ENCODE measurements at places on chromosomes 7 and 10. TPM values are rescaled to one million over a fixed set of nuclear protein-coding genes. Genes with fewer than 3 reads are reported as not detected.

- DNase-seq: no peak
These were observed 12.4 kb downstream of the ITIH2 start for GRCh38 chr10:7715515-7715914.

PTPRZ1 gene
- 0.32 TPM for total RNA-seq

SP8 gene
- total RNA-seq: not detected

DNA sequence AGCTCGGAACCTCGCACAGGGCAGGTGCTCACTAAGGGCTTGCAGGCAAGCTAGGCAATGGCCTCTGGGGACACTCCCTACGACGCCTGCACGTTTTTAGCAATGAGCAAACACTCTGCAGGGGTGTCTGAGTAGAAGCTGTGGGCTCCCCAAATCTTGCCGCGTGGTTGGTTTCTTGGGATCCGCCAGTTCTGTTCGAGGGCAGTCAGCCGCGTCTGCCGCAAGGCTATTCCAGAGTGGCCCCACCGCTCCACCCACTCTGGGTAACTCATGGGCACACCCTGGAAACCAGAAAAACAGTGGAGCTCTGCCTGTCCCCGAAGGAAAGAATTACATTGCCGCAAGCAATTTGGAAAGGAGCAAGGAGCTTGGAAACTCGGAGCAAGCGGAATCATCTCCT, 189.3 kb upstream of the LYZL2 start:
- no peak for DNase-seq

DNA sequence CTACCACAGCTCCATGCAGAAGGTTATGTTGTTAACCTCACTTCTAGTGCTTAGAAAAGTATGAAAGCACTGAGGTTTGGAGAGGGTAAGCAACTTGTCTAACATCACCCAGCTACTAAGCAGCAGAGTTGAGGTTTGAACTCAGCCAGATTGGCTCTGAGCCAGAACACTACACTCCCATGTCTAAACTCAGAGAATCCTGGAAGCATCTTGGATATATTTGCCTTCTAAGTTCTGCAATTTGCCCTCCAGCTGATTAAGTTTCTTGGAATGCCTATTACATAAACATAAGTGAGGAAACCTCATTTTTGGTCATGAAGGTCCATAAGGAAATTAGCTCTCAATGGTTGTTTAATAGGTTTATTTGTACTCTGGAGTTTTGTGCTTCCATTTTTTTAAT, 78.1 kb upstream of the PHYHIPL start:
- DNase-seq: no peak

GRCh38 chr10:49668684-49669083, 10.8 kb upstream of the C10orf53 start:
- no peak for DNase-seq

DNA sequence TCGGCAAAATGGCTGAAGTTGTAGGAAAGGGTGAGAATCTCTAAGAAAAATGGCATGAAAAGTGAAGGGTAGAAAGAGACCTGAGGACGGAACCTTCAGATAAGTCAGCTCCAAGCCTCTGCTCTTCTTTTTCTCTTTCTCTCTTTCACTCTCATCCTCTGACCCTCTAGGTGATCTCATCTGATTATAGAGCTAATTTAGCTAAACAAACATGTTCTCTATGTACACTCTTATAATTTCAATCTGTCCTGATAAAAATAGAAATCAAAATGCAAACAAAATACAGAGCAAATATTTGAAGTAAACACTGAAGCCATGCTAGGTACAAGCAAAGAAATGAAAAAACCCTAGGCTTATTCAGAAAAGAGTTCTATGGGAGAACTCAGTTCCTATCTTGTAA, 14.4 kb upstream of the CUBN start:
- no peak for DNase-seq

DNA sequence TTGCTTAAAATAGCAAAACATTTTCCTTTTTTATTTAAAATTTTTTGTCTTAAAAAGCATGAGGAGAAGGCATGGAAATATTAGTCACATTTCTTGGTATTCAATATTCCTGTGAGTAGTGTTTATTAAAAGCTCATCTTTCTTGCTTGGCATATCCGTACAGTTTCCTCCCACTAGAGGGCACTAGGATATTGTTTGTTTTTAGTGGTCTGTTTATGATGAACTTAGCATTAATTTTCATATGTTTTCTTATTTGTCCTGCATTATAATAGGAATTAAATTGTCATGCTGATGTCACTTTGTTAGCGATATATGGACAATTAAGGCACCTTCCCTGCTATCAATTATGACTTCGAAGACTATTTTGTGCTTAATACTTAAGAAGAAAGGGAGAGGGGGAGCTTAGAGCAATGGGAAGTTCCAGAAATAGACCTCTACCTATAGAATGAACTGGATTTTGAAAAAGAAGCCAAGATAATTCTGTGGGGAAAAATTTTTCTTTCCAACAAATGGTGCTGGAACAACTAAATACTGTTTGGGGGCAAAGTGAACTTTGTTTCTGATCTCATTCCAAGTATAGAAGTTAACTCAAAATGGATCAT, 91.0 kb upstream of the STRIP2 start:
- no peak for DNase-seq

ADRA2A gene
- total RNA-seq: 81.3 TPM

DNA sequence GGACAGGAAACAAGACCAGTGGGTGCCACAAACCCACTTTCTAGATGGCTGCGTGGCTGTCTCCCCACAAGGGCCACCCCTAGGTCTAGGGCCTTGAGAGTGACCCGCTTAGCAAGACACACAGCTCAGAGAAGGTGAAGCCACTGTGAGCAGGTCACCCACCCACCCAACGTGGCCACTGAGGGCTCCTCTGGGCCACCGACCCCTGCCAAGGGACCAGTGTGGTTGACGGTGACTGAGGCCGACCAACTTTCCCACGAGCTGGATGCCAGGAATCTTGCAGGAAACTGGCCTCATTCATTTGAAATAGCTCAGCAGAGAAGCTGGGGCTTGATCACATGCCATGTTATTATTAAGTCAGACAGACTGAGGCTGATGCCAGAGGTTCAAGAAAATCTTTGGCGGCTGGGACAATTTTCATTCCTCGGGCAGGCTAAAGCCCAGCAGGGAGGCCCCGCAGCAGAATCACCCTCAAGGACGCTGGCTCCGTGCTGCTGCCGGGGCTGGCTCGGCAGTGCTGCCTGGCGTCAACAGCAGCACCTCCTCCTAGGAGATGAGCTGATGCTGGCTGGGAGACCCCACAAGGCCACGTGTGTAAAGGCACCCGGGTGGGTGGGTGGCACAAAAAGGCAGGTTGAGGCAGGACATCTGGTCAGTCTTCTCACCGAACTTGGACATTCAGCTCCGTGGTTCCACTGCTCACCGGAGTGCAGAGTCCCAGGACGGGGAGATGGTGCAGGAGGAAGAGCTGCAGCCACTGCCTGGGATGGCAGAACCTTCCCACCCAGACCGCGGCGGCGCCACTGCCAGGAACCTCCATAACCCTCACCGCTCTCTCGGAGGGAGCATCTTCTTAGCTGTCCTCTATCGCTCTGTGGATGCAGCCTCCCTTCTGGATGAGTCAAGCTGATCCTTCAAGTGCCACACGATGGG, 57.8 kb downstream of the ZRANB1 start:
- DNase-seq: no peak

DNA sequence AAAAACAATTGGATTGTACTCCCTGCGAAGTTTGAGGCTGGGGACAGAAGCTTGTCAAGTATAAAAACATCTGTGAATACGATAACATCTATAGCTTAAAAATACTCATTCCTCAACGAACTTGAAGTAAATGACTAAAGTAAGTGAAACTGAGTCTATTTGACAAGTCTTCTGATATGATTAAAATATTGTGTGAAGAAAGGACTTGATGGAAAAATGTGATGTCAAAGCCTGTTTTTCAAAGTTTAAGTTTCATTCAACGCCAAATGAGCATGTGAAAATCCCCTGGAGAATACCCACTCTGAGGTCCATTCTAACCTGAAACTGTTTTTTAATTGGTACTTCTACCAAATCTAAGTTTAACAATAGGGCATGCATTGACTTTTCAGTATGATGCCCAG, 122.3 kb upstream of the MDFIC start:
- no peak for DNase-seq

RARRES2 gene
- total RNA-seq: 433 TPM

- no peak for DNase-seq
These were observed 63.7 kb downstream of the ARHGAP12 start for GRCh38 chr10:31864834-31865518.

DNA sequence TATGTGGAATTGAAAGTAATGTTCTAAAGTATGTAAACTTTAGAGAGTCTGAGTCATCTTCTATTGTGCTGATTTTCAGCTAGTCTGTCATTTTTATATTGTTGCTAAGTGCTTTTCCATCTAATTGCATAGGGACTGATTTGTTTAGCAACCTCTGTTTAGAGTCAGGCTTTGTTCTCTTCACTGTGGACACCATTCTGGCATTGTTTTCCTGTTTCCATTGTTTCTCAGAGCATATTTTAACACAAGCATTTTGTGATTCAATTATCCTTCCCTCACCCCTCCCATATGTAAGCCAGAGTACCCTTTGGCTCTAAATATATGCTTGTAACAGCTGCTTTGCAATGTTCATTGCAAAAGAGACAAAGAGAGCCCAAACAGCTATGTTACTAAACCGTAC, 748.4 kb upstream of the PHF14 start:
- no peak for DNase-seq

DNA sequence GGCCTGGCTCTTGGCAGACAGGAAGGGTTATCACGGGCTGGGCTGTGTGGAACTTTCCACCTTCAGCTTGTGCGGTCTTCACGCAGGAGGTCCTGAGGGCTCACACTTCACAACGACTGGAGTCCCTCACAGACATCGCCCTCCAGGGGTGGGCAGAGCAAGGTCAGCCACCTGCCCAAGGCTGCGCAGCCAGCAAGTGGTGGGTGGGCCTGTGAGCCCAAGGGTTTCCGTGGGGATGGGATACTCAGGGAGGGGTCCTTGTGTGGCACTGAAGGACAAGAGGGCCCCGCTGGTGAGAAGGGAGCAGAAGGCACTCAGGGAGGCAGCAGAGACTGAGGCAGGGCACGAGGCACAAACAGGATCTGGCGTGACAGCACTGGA, 22.0 kb downstream of the PDIA4 start:
- DNase-seq: no peak

DENND10 gene
- 38.9 TPM for total RNA-seq

IGF2BP3 gene
- 2.3 TPM for total RNA-seq

DNA sequence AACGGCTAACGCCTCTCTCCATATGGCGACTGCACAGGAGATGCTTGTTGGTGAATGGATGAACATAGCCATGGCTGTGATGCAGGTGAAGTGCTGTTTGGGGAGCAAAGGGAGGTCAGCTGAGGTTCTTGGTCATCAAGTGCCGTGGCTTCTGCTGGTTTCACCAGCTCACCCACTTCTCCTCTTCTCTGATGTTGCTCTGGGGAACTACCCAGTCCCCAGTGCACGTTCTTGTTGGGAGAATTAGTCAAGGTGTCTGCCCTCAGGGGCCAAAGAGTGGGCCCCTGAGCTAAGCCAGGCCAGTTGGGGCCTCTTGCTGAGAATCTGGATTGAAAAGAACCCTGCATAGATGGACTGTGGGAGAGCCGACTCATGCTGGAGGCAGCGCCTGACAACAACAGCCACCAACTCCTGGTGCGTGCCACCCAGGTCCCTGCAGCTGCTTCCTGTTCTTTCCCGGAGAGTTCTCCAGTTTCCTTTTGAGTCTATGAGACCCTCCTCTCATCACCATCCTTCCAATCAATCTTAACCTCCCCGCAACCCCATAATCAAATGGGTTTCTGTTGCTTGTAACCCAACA, 3.0 kb downstream of the BTBD16 start:
- DNase-seq: no peak

INMT gene
- 545 TPM for total RNA-seq

DNA sequence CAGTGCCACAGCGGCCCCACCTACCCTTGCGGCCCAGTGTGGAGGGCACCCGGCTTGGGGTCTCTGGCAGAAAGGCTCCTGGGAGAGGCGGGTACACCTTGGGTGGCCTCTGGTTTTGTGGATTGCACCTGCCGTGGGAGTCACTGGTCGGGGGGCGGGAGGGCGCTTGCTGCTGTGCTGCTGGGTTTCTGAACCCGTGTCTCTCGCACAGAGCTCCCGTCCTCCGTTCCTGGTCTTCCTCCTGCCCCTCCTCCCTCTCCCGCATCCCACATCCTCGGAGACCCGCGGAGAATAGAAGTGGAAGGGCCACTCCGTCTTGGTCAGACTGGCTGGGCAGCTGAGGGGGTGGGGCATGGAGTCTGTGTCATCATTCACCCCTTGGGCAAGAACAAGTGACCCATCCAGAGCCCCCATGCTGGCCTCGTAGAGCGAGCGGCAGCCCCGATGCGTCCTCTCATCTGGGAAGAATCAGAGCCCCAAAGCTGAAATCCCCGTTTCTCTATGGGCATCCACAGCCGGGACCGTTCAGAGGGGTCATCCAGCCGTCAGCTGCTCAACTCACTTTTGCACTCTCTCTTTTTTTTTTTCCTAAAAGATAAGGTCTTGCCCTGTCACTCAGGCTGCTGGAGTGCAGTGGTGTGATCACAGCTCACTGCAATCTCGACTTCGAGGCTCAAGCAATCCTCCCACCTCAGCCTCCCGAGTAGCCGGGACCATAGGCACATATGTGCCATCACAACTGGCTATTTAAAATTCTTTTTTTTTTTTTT, 4.0 kb downstream of the MAFK start:
- DNase-seq: no peak

DNA sequence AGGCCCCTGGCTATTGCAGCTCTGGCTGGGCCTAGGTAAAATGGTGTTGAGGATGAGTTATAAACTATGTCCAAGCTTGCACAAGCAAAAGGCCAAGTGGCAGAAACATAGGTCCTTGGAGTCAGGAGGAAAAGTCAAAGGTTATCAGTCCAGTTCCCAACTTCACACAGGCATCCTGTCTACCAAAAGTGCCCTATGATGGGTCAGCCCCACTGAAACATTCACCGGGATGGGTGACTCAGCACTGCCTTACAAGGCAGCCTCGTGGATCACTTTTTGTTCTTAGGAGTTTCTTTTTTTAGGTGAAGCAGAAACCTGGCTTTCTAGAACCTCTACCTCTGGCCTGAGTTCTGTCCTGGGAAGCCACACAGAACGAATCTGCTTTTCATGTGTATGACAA, 158.8 kb upstream of the LYZL2 start:
- no peak for DNase-seq

SOSTDC1 gene
- 1.2 TPM for total RNA-seq

GRCh38 chr10:11668847-11669610, 57.6 kb upstream of the USP6NL start:
- no peak for DNase-seq

DNA sequence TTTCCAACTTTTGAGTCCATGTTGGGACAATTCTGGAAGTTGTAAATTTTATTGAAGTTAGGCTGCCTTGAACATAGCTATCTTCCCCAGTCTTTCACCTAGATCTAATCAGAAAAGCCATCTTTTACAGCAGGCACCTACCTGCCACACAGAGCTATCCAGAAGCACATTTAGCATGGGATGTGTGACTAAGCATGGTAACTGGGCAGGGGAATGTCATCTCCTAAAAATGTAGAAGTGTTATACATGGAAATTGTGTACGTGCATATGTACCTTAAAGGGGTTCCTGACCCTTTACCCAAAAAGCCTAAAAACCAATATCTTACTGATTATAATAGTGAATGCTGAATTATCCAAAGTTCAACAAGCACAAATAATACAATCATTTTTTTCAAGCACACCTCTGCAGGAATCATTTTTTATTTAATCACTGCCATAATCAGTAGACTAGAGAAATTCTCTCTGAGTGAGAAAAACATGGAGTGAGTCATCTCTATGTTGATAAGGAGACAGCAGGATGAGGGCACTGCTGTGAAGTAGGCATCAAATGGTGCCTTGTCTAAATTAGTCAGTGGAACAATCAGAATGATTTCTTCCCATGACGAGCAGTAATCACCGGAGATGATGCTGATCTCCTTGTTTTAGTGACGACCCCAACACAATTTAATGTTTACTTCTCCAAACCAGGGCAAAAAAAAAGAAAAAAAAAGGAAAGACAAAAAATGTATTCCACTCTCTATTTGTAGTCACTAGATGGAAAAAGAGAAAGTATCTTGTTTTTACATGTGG, 75.9 kb downstream of the SORBS1 start:
- DNase-seq: no peak

Data from omental fat pad (tissue), 4 donors.